Effector CD8-positive, alpha-beta T cell (primary cell): ENCODE measurements at places on chromosomes 6 and 20.

GRCh38 chr6:109285366-109285765 is 96.9 kb downstream of the CD164 start:
- DNase-seq, result no peak

GRCh38 chr20:31485450-31486339 is 10.6 kb downstream of the REM1 start:
- no peak for DNase-seq

DNA sequence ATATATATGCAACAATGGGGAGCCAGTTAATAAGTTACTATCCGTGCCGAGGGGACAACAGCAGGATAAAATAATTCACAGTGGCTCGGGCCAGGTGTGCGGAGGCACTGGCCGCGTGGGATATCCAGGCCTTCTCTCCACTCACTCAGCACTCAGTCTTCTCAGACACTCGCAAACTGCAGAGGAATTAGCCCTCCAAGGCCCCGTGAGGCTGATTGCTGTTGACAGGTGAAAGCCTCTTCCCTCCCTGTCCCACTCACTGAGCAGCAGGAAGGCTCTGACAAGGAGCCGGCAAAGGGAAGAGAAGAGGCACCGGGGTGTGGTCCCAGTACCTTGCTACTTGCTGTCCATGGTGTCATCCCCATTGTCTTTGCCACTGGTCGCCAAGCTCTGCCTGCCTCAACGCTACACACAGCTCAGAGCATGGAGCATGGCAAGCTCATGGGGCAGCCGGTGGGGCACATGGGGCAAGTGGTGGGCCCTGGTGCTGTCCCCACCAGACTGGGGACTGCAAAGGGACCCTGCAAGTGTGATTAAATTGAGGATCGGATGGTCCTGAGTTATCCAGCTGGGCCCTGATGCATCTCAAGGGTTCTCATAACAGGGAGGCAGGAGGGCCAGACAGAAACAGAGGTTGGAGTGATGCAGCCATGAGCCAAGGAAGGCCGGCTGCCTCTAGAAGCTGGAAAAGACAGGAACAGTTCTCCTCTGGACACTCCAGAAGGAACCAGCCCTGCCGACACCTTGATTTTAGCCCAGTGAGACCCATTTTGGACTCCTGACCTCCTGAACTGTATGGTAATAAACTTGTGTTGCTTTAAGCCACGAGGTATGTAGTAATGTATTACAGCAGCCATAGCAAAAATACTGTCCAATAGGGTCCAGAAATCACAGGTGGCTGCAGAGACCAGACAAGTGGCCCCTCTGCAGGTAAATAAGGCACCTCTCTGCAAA is 119.7 kb downstream of the PSMB1 start:
- DNase-seq, result no peak

- DNase-seq, result no peak
Measured at GRCh38 chr6:107179004-107179403, 63.7 kb upstream of the BEND3 start.

- DNase-seq, result no peak
Measured at GRCh38 chr6:14108571-14109410, 8.8 kb upstream of the CD83 start.

- no peak for DNase-seq
Measured at GRCh38 chr6:123594776-123595175, 42.0 kb downstream of the TRDN start.

DNA sequence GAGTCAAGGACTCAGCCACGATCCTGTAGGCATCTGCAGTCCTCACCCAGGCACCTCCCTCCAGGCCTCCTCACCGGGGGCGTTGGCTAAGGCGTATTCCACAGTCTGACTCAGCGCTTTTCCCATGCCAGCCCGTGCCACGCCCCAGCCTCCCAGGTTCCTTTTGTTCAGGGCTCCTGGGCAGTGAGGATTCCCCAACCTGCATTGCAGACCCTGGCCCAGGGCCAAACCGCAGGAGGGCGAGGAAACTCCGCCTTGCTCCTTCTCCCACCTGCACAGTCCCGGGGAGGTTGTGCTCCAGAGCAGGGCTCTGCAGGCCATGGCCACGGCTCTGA is 202.8 kb upstream of the CST7 start:
- no peak for DNase-seq

DNA sequence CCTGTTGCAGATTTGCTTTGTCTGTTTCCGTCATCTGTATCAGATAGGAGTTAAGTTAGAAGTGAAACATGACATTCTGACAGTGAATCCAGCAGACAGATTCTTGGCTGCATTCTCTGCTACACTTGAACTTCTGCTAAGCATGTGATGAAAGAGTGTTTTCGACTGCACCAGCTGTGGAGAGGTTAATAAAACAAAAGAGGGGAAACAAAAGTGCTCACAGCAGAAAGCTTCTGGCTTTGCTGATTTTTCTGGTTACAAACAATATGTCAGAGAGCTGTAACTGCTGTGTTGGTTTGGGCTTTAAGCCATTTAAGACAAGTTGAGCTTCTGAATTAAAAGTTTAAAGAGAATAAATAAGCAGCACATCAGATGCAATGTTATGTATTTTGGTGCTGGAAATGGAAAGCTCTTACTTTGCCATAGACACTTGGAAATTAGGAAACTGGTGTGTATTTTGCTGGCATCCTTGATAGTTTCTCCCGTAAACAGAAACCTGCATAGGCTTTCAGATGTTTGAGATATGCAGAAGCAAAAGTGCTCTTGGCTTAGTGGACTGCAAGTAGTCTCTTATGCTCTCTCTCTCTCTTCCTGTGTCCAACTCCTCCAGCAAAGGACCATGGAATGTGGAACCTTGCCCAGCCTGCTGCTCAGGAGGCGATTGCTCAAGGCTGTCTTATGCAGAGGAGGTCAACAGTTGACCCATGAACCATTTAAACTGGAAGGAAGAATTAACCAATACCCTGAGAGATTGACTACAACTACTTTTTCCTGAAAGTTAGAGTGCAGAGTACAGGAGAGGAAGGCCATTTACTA is 104.9 kb downstream of the RPS12 start:
- DNase-seq, result no peak

- DNase-seq, result no peak
Measured at GRCh38 chr20:21548390-21549035, 34.6 kb upstream of the NKX2-2 start.

GRCh38 chr6:109867009-109867969 is 110.8 kb upstream of the GPR6 start:
- no peak for DNase-seq

- no peak for DNase-seq
Measured at GRCh38 chr6:3125815-3126214, 7.3 kb downstream of the BPHL start.
